H1 (cell line): ENCODE measurements at places on chromosomes 2 and 18.

DNA sequence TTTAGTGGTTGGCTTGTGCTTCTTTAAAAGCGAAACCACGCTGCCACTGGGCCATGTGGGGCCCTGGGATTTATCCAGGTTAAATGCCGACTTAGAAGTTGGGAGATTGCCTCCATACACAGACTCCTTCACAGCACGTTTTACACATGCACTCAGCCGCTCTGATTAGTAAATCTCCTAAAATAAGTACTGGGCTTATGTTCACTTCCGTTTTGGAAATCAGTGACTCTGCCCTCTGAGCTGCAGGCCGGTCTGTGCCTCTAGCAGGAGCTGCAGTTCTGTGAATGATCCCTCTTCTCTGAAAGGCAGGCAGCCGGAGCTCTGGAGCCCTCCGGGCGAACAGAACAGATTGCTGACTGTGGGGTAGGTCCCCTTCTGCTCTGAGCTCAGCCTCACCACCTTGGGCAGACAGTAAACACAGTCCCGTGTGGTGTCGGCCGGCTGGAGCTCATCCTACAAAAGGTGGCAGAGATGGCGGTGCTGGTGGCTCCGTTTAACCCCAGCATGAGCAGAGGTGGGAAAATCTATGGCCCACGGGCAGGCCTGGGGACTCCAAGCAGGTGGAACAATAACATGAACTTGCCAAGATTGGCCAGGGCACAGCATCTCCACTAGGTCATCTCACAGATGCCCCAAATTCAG, 9.8 kb upstream of the RAB17 start:
- peaks cover 2% of the 10 kb centered on the region for H3K4me1 ChIP-seq
- no peak overlapping the region for H3K27ac ChIP-seq

- no peaks in the 10 kb centered on the region for H3K36me3 ChIP-seq
- no peak overlapping the region for H3K4me3 ChIP-seq
- H3K27ac ChIP-seq, result no peak overlapping the region
- no peaks in the 10 kb centered on the region for H3K27me3 ChIP-seq
- no peak for DNase-seq
Observed at GRCh38 chr2:192559587-192559986, 364.9 kb upstream of the TMEFF2 start.

GRCh38 chr2:8863331-8863953, 26.0 kb upstream of the KIDINS220 start:
- no peaks in the 10 kb centered on the region for H3K27me3 ChIP-seq
- DNase-seq, result no peak
- no peaks in the 10 kb centered on the region; the same call in 1 of the 2 replicates for H3K36me3 ChIP-seq
- H3K4me3 ChIP-seq, result no peak overlapping the region
- no peaks in the 10 kb centered on the region for H3K4me1 ChIP-seq

GRCh38 chr18:44680273-44681075, at the start of gene SETBP1:
Gene SETBP1, plus strand, starts transcription at chr18:44680888. Its CDS starts 20,459 bp downstream, at chr18:44701347.
- H3K4me1 ChIP-seq, result peaks cover 20% of the 10 kb centered on the region
- no peak within 1 kb of the TSS for H3K27ac ChIP-seq
- DNase-seq, result no peak
- H3K36me3 ChIP-seq, result no peaks in the 10 kb centered on the region
- H3K4me3 ChIP-seq, result peak within 1 kb of the TSS; percentile 66
